Mammary epithelial cell (primary cell): ENCODE measurements at places on chromosomes 11 and 22. TPM values are rescaled to one million over a fixed set of nuclear protein-coding genes. Genes with fewer than 3 reads are reported as not detected.

DNA sequence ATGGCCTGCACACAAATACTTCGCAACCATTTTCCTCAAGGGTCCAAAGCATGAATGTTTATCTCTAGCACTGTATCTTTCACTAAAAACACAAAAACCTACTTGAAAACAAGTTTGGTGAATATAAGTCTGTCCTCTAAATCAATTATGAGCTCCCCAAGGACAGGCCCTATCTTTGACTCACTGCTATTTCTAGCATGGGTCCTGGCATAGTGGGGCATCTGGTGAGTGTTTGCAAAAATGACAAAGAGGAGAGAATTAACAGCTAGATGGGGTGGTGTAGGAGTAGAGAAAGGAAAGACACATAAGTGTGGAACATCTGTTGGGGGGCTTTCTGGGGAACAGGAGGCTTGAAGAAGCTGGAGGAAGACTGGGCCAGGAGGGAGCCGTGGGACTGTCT lies 74.0 kb upstream of the PHOX2A start:
- no peak for DNase-seq

DNA sequence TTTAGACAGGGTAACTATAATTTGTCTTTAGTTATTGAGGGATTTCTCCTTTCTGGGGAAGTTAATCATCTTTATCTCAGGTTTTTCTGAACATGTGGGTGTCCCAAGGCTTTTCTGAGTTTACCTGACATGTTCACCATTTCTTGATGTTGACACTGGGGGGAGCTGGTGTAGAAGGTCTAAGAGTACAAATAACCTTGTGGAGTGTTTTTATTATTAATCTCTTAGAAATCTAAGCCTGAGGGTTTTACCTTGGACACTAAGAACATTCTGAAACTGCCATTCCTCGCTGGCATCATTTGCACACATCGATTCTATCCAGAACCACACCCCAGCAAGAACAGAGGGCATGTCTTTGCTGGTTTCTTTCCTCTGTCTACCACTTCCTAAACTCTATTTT lies 15.6 kb upstream of the C11orf91 start:
- peak; percentile 80 for DNase-seq

DNA sequence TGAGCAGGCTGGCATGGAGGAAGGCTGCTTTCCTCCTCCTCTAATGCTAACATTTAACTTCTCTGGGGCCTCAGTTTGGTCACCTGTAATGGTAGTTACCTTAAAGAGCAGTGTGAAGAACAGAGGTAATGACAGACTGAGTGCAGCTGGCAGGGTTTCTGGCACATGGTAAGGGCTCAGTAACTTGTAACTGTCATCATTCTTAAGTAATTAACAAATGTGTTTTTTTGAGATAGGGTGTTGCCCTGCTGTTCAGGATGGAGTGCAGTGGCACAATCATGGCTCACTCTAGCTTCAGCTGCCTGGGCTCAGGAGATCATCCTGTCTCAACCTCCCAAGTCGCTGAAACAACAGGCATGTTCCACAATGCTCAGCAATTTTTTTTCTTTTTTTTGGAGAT lies 242.0 kb upstream of the SYN3 start:
- DNase-seq = no peak

DNA sequence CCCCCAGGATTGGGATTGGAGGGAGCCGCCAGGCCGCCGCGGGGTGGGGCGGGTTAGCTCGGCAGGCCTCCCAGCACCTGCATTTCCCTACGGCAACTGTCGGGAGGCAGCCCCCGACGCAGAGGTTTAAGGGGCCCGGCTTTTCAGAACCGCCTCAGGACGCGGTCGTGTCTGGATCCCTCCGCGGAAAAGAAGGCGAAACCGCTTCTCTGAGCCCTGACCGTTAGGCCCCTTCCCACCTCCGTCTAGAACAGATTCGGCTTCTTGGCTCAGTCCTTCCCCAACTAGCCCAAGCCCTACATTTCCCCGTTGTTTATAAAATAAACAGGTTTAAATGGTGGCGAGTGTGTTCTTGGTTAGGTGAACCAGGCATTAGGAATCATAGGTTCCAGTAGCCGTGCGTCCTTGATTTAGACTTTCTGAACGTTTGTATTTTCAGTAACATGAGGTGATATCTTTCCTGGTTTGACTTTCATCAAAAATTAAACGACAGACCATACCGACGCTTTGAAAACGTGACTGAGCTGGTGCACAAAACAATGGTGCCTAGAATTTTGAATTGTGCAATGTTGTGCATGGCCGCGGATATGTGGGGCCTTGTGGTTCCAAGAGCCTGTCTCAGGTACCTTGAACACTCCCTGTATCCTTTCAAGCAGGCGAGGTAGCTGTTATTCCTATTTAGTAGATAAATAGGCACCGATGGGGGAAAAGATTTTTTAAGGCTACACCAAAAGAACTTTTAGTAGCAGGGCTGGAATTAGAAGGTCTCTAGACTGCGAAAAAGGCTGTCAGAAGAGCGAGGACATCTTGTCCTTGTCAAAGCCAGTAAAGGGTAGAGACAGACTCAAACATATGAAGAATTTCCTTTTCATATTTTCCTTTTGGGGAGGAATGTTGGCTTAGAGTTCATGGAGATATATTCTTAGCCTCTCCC lies 1.2 kb upstream of the HSPA8 start:
- peak; percentile 60 for DNase-seq

The GAS2 gene
- total RNA-seq = 1.3 and 1.4 TPM in 2 replicates

DNA sequence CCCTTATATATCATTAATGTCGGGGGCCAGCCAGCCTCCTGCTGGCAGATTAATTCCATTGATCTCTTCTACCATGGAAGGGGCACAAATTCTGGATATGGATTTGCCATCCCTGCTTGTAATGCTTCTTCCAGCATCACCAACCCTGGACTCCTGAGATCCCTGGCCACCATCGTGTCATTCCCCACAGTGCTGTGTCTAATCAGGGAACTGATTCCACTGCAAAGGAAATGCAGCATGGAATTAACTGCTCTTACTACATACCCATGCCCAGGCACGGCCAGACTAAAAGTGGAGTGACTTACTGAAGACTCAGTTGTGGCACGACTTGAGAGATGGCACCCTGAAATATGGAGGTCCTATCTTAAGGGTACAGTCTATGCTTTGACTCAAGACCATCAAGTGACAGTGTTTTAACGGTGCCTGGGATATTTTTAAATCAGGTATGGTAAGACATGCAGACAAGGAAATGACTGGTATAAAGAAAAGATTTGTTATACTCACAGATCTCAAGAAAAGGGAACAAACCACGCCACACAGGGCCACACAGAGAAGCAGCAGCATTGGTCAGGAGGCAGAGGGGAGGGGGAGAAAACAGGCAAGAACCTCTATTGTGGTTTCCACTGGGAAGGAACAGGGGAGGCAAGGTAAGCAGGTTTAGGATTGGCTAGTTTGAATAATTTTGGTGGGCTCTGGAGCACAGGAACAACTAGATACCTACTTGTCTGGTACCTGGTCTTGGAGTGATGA lies 65.1 kb downstream of the IGLL5 start:
- DNase-seq = no peak

- DNase-seq = no peak
Observed at GRCh38 chr22:33513388-33514338, 406.6 kb downstream of the LARGE1 start.

- no peak for DNase-seq
Observed at GRCh38 chr11:116930586-116930985, 93.2 kb upstream of the APOA1 start.

DNA sequence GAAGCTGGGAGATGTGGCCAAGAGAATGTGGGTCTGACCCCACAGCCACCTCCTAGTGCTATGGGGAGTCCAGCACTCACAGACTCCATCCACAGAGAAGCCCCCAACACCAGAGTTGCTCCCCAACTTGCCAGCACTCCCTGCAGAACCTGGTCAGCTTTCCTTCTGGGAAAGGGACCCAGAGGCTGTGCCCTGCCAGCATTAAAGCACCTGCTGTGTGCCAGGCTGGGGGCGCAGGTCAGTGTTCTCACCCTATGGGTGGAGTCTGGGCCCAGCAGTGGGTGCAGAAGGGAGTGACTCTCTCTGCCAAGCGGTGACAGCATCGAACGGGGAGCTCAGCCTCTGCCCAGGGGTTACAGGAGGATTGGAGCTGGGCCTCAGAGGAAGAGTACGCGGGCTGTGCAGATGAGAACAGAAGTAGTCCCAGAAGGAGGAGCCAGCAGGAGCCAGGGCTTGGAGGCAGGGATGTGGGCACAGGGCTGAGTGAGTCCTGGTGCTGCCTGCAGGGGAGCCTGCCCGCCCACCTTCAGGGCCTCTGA lies 114.4 kb downstream of the MPPED1 start:
- no peak for DNase-seq

DNA sequence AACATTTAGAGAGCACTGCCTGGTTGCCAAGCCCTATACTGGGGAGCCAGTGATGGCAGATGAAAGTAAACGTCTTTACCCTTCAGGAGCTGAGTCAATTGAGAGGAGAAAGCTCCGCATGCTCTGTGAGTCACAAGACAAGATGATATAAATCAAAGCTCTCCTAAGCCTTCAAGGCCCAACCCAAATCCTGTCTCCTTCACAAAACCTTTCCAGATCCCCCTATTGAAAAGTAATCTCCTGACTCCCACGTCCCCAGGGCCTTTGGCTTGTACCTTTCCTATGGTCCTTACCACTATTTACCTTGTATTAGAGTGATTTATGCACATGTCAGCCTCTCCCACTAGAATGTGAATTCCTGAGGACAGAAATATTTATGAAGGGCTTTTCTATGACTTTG lies 230.1 kb upstream of the TENM4 start:
- no peak for DNase-seq

- DNase-seq = no peak
Observed at GRCh38 chr22:43293259-43293654, 49.9 kb downstream of the SCUBE1 start.

DNA sequence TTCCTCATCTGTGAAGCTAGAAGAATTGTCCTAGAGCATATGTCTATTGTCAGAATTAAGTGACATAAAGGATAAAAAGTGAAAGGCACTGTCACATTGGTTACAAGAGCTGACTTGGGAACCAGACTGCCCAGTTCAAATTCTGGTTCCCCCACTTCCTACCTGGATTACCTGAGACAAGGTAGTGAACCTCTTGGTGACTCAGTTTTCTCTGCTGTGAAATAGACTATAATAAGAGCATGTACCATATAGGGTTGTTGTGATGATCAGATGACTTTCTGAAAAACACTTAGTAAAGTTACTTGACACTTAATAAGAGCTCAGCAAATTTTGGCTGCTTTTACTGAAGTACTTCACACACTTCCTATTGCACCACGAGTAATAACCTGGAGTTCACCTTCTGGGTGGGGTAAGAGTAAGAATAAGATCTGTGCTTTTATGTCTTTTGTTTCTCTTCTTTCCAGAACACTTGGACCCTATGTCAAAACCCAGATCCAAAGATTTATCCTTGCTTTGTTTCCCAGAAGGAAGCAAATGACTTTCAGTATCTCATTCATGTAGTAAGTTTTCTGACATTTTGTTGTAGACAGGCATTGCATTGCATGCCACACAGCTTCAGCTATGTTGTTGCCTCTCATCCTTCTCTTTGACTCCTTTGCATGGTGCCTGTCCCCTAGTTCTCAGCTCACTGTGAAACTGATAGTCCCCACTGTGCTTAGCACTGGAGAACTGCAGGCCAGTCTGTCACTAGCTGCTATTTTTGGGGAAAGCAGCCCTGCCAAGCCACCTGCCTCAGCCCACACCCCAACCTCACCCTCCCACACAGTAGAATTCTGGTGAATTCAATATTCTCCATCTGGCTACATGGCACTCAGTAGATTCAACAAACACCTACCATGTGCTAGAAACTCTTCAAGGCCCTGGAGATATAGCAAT lies 121.8 kb upstream of the POU2AF2 start:
- no peak for DNase-seq

DNA sequence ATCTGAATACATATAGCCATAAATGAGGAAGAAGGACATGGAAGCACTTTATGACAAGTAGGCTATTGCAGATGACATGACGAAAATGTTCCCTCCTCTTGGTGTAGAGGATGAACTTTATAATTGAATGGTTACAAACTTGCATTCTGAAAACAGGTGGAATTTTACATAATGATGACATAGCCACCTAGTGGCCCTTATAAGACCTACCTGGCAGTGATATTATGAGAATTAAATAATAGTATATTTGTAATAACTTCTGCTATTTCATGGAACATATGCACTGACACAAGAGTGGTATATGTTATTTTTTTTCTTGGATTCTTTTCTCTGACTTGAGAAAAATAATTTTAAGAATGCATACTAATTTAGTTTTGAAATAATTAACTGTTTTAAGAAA lies 22.9 kb downstream of the TRIM22 start:
- no peak for DNase-seq

DNA sequence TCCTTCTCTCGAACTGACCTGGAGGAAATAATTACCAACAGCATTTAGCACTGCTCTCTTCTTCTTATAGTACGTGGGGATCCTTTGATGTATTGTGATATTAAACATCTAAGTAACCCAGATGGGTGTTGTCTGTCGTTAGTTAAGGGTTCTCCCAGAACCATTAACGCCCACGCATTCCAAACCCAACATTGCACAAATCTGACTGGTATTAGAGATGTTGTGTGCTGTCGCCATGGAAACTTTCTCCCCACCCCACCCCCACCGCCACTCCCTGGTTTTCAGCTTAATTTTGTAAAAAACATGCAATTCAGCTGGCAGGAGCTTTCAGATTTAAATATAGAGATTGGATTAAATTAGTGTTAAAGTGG lies 1495.2 kb downstream of the TBC1D22A start:
- no peak for DNase-seq

DNA sequence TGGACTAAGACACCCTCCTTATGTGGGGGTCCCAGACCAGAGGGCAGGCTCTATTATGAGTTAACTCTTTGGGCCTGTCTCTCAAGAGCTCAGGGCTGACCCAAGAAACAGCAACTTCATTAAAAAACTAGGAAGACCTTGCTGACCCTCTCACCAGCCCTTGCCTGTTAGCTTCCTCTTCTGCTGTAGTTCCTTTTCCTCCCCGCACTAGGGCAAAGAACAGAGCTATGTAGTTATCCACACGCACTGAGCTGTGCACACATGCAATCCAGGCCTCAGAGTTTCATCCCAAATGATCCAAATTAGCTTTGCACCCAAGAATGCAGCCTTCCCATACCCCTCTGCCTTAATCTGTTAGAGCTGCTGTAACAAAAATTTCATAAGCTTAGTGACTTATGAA lies 539.6 kb upstream of the CADM1 start:
- no peak for DNase-seq

DNA sequence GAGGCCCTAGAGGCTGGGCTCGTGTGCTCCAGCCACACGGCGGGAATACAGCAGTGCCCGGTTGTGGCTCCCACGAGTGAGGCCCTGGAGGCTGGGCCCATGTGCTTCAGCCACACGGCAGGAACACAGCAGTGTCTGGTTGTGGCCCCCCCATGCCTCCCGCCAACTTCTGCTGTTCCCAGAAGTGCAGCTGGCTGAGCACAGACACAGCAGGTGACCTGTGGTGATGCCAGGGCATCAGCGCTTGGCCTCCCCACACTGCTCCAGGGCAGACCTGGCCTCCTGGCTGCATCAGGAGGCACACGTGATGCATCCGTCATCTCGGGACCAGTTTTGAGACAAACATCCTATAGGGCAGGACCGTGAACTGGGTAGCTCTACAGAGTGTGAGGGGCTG lies 110.3 kb downstream of the KCNQ1OT1 start:
- no peak for DNase-seq

The OR4D9 gene
- total RNA-seq = not detected

The OR51E1 gene
- total RNA-seq = not detected in 2 replicates
